Stimulated activated CD4-positive, alpha-beta T cell treated with anti-CD3 and anti-CD28 coated beads, Interleukin-1b, Interleukin-23, amount 100 ng/mL, for 4 hours (primary cell): ENCODE measurements at places on chromosomes 6 and 20.

GRCh38 chr20:37319151-37319671 lies 26.7 kb upstream of the SRC start:
- no peak for DNase-seq

DNA sequence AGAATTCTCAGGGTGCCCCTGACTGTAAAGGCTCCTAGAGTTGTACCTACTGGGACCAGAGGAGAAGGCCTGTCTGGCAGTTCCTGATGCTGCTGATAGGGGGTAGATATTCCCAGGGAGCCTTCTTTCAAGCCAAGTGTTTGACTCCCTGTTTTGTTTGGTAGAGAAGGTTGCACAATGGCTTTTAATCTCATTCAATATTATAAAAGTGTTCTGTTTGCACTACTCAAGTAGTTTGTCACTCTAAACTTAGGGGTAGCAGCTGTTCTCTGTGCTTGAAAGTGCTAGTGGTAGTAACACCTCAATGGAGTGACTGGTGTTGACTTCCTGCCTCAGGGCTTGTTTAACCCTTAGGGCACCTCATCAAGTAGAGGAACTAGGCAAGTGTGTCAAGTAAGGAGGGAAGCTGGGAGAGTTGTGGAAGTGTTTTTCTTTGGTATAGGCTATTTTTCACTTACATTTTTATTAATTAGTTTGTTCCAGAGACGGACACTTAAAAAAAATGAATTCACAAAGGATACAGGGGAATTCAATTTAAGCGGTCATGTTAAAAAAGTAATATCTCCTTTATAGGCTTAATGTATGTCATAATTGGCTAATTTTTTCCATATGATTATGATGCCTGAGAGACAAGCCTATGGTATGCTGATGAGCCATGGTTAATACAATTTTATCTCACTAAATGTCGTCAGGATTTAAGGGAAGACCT lies 38.1 kb downstream of the BICRAL start:
- no peak for DNase-seq

DNA sequence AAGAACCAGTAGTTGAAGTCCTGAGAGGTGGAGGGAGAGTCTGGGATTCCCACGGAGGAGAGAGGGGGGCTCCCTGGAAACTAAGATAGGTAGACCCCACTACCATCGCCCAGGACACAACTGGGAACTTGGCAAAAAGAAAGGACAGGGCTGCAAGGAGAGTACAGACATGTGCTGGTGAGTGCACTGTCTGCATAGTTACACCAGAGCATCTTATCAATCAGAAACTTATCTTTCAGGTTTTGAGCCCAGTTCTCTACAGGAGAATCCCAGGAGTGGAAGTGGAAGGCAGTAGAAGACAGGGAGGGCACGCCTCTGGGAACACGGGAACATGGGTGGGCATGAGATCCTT lies 12.2 kb downstream of the NFKBIL1 start:
- DNase-seq = no peak

- DNase-seq = no peak
Measured at GRCh38 chr6:145428706-145429105, 306.6 kb downstream of the EPM2A start.

DNA sequence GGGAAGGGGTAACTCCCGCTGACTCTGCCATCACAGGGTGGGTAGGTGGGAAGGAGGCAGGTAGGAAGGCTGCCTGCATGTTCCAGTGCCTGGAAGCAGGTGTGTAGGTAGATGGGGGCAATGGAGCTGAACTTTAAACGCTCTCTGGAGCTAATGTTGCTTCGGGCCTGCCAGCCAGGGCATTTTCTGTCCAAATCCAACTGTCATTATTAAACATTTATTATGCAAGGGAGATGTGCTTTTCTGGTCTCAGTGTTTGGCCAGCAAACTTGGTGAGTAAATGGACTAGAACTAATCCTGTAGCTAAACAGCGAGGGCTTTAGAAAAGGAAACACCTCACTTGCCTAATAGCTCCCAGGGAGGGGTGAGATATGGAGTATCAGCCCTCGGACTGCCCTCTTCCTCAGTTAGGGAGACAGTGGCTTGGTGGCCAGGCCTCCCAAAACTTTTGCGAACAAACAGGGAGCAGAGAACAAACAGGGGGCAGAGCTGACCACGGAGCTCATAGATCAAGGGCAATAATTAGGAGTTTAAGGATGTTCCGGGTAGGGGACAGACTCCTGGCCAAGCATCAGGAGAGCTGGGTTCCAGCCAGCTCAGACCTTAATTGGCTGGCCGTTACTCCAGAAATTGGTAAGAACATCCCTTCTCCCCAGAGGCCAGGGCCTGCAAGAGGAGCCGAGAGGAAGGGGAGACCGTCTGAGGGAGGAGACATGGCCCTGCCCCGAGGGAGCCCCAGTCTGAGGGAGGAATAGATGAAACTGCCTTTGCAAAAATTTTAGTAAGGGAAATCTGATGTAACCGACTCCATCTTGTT lies 131.1 kb downstream of the VEGFA start:
- no peak for DNase-seq

- no peak for DNase-seq
Measured at GRCh38 chr6:102907181-102907580, 1513.7 kb downstream of the GRIK2 start.

DNA sequence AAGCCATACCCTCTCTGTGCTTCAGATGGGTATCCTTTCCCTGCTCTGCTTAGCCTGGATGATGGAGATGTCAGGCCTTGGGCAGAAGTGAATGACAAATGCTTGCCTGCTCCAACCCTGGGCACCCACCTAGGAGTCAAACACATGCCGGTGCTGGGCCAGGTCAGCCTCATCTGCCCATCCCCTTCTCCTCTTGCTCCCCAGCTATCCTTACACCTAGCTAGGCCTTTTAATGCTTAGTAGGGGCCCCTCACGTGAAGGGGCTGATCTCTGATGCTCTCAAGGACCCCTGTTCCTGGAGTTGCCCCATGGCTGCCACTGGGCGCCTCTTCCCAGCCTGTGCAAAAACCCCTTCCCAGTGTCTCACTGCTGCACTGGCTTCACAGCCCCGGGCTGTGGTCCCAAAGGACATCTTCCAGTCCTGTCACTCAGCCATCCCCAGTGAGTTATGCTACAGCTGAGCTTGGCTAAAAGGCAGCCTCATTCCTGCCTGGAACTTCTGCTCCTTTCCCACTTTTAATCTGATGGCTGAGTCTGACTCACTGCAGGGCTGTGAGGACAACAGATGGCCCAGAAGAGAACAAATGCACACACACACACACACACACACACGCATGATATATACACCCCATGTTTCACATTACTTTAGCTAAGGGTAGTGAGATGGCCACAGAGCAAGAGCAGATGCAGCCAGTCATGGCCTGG lies 12.8 kb upstream of the SDCBP2 start:
- DNase-seq = no peak

GRCh38 chr20:63464289-63464635 lies 8.2 kb downstream of the KCNQ2 start:
- no peak for DNase-seq

- no peak for DNase-seq
Measured at GRCh38 chr6:33904747-33905065, 100.9 kb upstream of the MLN start.

DNA sequence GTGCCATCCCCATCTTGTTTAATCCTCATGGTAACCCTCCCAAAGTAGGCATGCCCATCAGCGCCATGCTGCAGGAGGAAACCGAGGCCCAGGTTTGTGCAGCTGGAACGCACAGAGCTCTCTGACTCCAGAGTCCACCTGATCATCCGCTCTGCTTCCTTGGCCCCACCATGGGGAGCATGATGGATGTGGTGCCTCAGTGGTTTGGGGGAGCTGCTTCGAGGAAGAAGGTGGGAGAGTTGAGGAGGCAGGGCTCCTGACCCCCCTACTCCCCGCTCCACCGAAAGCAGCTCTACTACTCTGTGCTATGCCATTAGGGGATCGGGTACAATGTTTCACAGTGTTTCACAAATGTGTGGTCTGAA lies 52.2 kb downstream of the TGM2 start:
- no peak for DNase-seq

GRCh38 chr6:169208011-169208410 lies 45.6 kb downstream of the THBS2 start:
- DNase-seq = no peak

GRCh38 chr20:63709149-63709527 lies 1.3 kb downstream of the ZGPAT start:
- no peak for DNase-seq

DNA sequence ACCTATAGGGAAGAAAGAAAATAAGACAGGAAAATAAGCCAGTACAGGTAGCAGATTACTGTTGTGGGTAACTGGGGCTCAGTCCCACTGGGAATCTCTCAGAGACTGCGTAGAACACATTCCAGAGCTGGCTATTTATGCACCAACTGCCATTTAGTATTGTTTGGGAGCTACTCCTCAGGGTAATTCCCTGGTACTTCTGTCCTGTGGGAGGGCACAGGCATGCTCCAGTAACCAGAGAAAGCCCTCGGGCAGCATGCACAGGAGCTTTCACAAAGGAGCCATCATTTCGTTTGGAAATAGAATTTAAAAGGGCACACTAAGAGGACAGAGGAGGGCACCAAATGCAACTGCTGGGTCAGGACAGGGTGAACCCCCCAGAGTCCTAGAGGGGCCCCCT lies 148.0 kb upstream of the LRFN2 start:
- DNase-seq = no peak

DNA sequence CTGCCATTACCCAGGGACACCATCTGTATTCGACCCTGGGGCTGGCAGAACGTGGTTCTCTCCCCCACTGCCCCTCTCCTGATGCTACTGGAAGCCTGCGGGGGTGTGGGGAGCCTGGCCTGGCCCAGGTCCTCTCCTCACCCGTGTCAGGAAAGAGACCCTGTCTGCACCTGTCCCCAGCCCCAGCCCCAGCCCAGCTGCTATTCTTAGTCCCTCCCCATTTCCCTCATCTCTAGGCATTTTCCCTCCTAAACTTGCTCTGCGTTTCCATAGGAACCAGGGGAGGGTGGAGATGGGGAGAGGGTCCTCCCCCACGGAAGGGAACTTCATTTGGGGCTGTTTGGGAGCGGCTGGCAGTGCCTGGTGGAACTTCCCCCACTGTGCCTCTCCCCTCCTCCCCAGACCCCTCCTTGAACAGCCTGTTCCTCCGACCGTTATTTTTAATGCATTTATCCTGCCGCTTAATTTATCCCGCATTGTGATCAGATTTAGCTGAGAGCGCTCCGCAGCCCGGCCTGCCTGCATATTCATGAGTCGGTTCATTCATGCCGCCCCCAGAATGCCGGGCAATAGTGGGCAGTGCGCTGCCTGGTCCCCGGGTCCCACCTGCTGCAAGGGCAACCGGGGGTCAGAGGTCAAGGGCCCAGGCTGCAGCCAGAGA lies 31.8 kb upstream of the DLGAP4 start:
- DNase-seq = no peak

DNA sequence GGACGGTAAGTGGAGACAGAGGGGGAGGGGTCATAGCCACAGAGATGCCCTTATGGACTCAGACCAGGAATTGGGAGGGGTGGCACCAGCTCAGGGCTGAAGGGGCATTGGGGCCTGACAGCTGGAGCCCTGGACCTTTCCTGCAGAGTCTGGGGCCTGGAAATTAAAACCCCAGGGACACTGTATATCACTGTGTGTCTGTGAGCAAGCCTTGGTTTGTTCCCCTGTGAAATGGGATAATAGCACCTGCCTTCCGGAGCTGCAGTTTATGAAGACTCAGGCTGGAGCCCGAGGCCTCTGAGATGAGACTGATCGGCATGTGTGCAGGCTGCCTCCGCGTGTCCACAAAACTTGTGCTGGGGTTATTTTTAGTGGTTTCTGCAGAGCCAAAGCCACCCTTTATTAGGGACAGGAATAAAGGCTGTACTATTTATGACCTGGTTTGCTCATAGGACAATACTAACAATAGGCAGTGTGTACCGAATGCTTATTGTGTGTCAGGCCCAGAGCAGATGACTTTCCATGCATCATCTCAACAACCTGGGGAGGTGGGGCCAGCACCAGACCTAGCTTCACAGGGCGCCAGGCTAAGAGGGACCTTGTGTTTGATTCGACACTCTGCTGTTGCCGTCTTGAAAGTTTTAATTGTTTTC lies 22.6 kb downstream of the MYH7B start:
- DNase-seq = no peak

GRCh38 chr20:17971300-17972013 lies 2.6 kb downstream of the MGME1 start:
- no peak for DNase-seq

- DNase-seq = no peak
Measured at GRCh38 chr20:35891375-35891774, 62.9 kb downstream of the SCAND1 start.

DNA sequence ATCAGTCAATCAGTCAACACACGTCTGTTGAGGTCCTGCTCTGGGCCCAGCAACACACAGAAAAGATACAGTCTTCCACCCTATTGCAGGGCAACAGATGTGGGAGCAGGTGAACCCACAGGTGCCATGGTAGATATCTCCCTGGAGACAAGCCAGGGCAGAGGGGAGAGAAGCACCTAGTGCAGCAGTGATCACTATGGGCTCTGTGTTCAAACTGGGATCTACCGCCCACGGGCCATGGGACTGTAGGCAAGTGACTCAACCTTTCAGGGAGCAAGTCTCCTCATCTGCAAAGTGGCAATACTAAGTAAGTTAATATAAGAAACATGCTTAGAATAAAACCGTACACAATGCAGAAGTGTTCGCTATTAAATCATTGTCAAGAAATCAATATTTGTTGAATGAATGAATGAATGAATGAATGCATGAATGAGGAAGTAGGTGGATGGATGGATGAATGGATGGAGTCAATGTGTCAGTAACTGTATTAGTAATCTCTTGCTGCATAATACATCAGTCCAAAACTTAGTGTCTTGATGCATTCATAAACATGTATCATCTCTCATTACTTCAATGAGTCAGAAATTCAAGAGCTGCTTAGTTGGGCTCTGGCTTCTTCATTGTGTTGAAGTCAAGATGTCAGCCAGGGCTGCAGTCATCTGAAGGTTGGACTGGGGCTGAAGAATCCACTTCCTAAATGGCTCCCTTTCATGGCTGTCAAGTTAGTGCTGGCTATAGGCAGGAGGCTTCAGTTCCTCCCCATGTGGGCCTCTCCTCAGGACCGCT lies 31.9 kb upstream of the NFATC2 start:
- DNase-seq = peak; percentile 17

GRCh38 chr6:78530208-78530607 lies 337.1 kb upstream of the IRAK1BP1 start:
- no peak for DNase-seq

DNA sequence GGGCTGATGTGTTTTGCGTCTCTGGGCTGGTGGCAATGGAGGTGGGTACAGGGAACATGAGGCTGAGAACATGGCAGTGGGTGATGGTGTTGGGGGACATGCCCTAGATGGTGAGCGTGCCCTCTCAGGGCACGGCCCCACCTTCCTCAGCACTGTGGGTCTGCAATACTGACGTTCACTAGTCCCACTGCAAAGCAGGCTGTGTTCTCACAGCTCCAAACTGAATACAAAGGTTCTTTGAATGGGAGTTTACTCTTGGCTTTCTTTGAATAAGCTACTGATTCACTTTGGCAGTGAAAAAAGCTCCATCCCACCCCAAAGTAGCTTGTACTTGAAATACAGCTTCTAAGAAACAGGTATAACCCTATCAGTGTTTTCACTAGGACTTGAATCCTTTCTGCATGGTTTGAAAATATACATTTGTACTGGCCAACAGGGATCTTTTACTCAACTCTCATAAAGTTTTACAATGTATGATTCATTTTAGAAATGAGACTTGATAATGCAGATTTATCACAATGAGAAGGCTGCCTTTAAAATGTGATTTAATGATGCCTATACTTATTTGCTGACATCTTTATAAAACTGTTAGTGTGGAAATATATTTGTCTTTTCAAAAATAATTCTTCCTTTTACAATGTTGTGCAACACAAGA lies 400.7 kb downstream of the ZFAND3 start:
- DNase-seq = no peak
